ENCODE measurements at places on chromosomes 6 and 20.

DNA sequence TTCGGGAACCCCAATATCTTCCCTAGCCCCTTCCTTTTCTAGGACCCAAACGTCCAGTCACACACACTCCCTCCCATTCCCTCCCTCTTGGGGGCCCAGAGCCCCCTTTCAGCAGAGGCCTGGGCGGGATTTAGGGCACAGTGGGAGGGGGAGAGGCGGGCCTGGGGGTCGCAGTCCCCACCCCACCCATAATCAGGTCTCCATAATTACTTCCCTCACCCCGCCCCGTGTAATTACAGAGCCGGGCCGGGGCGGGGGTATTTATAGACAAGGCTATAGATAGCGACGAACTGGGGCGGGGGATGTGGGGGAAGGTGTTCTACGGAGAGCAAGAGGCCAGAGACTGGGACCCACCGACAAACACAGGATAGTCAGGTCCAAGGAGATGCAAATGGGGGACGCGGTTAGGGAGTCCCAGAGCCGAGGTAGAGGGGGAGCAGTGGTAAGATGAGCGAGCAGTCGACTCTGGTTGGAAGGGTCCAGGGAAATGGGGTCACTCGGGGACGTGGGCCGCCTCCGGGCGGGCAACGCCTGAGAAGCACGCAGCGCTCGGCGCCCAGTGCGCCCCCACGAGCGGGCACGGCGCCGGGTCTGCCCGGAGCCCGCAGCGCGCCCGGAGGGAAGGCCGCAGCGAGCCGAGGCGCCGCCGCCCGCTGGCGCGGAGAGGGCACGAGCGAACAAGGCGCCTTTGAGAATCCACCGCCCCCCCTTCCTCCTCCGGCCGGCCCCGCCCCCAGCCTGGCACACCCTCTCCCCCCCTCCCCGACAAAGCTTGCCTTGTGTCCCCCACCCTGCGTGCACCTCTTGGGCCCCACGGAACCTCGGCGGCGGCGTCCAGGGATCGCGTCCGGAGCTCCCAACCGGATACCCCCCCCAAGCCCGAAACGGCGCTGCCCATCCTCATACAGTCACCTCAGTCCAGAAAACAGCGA is 670 bp upstream of the COL11A2 start:
- no peak for DNase-seq

DNA sequence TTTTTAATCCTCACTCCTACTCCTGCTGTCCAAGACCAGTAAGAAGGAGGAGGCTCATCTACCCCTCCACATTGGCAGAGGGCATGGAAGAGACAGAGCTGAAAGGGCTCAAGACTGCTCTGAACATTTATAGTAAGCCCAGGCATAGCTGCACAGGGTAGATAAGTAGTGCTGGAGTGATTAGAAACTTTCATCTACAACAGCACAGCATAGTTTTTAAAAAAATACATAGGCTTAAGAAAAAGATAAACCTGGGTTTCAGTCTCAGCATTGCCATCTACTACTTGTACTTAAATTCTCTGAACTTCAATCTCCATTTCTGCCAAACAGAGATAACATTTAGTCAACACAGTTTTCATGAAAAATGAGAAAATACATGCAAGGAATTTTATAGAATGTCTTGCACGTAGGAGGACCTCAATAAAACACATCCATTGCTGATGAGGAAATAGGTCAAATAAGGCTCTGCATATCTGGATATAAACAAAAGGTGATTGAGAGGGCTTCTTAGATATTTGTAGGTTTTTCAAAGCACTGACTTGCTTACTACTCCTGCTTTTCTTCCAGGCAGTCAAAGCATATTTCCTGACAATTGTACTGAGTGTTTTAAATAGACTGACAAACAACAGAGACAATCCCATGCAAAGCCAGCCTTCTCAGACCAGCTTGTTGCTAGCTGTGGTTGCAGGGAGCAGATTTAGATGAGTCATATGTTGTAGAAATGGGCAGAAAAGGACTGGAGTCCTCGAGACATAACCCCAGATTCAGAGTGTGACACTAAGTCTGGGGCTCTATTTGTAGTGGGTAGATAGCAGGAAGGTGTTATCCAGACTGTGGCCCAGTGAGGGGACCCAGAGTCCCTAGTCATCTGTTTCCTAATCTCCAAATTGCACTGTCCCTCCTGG is 107.4 kb upstream of the TAB2 start:
- DNase-seq = no peak

- DNase-seq = no peak
Measured at GRCh38 chr6:35428421-35429149, 23.6 kb upstream of the FANCE start.

GRCh38 chr6:137705160-137706082 is 161.6 kb upstream of the TNFAIP3 start:
- DNase-seq = peak; percentile 53

GRCh38 chr20:46118481-46119020 is 437 bp downstream of the CD40 start:
- DNase-seq = peak; percentile 73

GRCh38 chr6:161226009-161226964 is 47.6 kb downstream of the AGPAT4 start:
- DNase-seq = no peak

DNA sequence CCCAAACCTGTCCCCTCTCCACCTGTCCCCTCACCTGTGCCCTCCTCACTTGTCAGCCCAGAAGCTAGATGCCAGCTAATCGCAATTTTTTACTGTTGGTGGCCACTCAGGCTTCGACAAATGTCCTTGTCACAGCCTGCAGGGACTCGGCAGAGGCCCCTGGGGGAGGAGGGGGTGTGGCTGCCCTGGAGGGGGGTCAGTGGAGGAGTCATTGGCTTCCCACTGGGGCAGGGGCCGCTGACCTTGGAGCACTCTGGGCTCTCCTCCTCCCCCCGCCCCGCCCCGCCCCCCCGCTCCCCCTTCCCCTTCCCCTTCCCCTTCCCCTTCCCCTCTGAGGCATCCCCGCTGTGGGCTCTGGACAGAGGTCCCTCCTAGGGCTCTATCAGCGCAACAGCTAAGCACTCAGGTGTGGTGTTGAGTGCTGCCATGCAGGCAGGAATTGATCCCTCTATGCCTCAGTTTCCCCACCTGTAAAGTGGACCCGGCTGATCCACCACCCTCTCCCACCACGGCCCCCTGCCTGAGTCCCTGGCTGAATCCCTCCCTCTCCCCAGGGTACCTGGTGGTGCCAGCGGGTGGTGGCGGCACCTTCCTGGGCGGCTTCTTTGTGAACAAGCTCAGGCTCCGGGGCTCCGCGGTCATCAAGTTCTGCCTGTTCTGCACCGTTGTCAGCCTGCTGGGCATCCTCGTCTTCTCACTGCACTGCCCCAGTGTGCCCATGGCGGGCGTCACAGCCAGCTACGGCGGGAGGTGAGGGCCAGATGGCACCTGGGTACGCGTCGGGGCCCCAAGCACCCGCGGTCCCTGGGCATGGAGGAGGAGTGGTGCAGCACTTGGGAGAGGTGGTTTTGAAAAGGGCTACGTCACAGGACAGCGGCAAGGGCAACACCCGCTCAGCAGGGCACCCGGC is 23.8 kb downstream of the SLCO4A1 start:
- DNase-seq = no peak

- DNase-seq = no peak
Measured at GRCh38 chr6:39381550-39382140, 59.1 kb upstream of the KCNK16 start.

DNA sequence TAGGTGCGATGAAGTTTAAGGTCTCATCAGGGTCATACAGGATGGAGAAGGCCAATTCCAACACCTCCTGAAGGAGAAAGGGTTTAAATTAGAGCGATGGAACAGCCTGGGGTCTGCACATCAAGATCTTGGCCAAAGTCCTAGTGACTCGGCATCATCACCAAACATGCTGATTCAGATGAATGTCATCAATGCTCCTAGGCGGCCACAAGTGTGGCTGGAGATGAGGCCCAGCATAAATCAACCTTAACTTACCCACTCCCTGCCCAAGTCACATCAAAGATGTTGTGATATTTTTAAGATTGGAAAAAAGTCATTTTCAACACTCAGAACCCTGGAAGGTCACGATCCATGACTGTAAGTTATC is 37.5 kb downstream of the ELMO2 start:
- DNase-seq = no peak

DNA sequence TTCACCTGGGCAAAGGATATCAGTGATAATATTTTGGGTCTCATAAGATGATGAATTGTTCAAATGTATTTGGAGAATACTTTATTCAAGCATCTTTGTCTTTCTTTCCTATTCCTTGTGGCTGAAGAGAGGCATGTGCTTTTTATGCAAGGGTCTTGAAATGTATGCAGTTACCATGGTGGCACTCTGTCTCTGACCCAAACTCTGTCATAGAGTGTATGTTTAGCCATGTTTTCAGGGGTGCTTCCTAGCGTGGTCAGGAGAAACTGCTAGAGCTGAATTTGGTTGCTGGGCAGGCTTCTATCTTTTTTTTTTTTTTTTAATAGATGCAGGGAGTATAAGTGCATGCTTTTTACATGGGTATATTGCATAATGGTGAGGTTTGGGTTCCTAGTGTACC is 15.4 kb downstream of the UST start:
- no peak for DNase-seq

- DNase-seq = no peak
Measured at GRCh38 chr6:158223926-158224325, 55.8 kb downstream of the GTF2H5 start.

DNA sequence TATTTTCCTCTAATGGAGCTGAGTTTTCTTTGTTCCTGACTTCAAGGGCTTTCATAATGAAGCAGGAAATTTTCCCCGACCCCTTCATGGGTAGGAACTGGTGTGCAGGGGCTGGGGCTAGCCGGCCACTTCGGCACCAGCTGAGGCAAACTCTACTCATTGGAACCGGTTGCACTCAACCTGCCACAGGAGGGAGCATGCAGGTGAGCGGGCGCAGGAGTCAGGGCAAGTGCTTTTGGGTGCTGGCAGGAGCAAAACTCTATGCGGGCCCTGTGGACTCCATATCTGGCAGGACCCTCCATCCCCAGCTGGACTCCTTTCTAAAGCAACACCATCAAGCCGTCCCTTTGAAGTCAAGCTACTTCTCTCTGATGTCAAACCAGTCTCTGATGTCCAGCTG is 244.2 kb downstream of the EPM2A start:
- DNase-seq = no peak

DNA sequence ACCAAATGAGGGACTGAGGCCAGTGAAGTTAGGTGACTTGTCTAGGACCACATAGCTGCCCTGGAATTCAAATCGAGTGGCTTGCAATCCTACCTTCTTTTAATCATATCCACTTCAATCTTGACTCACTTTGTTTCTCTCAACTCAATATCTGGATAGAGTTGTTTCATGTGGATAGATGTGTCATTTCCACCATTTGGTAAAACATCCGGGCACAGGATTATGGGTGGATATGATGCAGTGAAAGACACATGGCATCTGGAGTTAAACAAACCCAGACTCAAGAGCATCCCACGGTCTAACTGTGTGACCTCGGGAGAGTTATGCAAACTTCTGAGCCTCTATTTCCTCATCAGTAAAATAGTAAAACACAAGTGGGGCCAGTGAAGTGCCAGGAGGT is 103.6 kb upstream of the CNKSR3 start:
- DNase-seq = no peak

- DNase-seq = no peak
Measured at GRCh38 chr6:166192557-166192956, 24.9 kb upstream of the TBXT start.

DNA sequence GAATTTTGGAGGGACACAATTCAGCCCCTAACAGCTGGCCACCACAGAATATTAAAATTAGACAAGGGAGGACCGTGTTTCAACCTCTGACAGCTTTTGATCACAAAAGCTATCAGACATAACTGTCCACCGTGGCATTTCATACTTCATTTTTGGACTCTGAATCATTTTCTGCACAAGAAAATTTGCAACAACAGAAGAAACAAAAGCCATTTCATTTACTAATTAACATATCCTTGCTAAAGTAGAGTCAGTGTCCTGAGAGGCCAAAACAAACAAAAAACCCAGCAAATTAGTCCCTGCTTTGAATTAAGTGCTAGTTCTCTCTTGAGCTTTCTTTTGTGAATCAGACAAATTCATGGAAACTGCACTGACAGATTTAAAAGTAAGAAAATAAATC is 17.6 kb upstream of the COL12A1 start:
- DNase-seq = no peak

DNA sequence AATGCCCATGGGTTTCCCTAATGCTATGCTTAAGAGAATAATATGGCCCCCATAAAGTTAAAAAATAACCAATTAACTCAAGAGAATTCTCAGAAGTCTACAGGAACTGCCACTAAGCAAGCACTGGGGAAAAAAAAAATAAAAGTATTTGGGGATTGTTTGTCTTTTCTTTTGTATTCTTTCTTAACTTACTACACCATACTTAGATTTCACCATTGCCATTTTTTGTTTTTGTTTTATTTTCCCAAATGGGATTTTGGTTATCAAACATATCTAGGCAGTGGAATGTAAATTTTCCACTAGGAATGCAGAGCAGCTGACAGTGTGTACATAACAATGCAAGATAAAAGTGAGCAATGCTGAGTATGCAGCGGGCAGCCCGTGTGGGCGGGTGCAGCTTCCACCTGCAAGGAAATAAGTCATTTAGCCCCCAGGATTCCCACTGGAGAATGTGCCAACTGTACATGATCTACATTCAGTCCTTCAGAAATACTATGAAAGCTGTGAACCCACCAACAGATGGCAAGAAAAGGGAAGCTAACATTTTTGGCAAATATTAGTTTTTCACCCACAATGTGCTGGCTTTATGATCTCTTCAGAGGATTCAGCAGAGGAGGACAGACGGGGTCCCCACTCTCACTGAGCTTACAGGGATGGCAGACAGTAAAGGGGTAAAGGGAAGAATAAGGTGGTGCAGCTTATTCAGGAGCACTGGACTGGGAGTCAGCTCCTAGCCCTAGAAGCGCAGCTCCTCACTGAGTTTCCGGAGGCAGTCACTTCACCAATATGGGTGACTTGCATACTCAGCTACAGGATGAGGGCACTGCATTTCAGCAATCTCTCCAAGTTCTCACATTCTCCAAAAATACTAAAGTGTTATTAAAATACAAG is 44.4 kb downstream of the DCDC2 start:
- DNase-seq = peak; percentile 97

GRCh38 chr6:5672581-5673011 is 334.1 kb downstream of the NRN1 start:
- DNase-seq = peak; percentile 13

- no peak for DNase-seq
Measured at GRCh38 chr6:74551896-74552295, 654.0 kb downstream of the COL12A1 start.

DNA sequence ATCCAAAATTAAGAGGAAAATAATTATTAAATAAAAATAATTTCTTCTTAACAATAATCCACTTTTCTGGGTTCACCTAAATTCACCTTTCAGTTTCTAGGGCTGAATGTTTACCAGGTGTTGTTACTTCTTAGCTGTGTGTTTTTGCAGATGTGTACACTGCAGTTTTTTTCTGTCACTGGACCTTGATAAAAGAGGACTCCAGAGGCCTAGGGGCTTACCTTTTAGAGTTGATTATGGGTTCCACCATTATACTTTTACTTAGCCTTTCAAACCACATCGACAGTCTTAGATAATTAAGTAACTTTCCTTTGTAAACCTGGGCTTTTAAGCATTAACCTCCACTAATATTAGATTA is 766.5 kb downstream of the BCKDHB start:
- DNase-seq = no peak
